Foreskin fibroblast (primary cell): ENCODE measurements at places on chromosomes 3 and 15.

- peak; percentile 79 for DNase-seq
These were observed 7.7 kb upstream of the MAP1A start for GRCh38 chr15:43509660-43510199.

DNA sequence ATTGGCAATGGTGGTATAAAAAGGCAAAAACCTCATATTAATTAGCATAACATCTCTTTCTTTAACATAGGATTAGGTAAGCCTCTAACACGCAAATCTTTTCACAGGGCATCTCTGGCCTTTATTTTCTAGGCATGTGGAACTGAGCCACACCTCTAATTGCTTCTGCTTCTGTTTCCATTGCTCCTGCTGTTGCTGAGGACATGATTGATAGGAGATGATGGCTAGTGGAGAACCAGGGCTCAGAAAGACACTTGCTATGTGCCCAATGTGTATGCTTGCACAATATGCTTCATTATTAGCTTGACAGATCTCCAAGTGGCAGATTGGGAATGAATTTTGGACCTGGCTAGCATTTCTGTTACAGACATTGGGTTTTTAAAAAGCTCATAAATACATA, 114.5 kb downstream of the EPHA3 start:
- DNase-seq, result no peak

GRCh38 chr3:101725890-101726275, 1.5 kb downstream of the CEP97 start:
- DNase-seq, result no peak

DNA sequence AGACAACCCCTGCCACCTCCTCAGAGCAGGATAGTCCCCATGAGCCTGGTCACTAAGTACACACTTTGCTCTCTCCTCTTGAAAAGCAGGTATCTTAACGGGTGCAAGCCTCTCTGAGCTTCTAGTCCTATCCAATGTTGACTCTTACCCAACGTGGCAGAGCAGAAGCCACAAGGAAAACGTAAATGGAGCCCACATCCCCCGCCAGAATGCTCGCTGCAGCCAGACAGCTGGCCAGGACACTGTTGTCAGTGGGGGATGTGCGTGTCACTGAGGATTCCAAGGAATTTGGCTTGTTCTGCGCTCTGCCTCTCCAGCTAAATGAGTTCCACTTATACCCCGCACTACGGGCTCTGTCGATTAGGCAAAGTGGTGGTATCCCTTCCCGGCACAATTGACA, 67.8 kb upstream of the IGF1R start:
- DNase-seq, result no peak
